ENCODE measurements at places on chromosomes 4 and X.

GRCh38 chrX:134603806-134604700, 54.2 kb downstream of the PLAC1 start:
- DNase-seq, result no peak

DNA sequence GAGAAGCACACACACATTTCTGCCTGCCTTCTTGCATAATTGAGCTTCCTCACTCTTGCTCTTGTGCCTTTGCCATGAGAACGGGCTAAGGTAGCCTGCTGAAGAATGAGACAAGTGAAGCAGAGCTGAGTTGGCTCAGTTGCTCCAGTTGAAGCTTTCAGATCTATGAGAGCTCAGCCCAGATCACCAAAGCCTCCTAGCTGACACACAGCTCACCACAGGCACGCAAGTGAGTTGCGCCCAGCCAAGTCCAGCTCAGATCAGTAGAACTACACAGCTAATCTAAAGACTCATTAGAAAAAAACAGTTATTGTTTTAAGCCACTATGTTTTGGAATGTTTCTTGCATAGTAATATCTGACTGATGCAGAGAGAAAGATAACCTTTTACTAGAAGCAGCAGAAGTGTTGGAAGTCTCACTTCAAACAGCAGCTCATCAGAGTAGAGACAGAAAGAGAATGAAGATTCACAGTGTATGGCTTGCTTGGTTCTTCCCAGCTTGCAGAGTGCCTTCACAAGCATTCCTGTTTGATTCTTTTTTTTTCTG, 362.4 kb downstream of the MID1IP1 start:
- DNase-seq, result no peak

DNA sequence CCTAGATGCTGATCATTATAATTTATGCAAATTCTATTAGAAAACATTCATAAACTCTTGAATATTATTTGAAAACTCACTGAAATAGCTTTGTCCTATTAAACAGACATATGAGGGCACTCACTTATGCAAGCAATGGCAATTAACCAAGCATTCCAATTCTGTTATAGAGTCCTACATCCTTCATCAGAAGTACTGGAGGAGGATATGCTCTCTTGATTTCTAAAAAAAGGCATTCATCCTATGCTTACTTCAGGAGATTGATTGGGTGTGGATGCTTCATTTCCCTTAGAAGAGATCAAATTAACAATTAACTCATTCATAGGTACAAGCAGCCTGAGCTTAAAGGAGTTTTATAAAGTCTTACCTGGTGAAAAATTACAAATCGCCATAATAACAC, 1317.2 kb downstream of the PCDH7 start:
- DNase-seq, result no peak

- no peak for DNase-seq
These were observed 787 bp upstream of the TMSB15A start for GRCh38 chrX:102517326-102517725.

DNA sequence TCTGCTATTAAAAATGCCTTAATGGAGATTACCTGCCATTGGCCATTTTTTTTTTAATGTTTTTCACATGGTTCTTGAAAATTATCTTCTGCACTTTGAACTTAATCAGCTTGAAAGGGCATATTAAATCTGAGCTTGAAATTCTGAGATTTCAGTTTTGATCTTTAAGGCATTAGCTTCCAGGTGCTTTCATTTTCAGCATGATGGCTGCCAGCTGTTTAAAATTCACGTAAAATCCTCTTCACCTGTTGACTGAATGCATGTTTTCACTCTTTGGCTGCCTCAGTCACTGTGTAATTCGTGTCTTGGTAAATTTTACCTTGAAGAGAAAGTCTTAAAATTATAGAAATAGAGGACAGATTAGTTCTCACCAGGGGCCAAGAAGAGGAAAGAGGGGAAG, 39.6 kb downstream of the SMAD1 start:
- no peak for DNase-seq

DNA sequence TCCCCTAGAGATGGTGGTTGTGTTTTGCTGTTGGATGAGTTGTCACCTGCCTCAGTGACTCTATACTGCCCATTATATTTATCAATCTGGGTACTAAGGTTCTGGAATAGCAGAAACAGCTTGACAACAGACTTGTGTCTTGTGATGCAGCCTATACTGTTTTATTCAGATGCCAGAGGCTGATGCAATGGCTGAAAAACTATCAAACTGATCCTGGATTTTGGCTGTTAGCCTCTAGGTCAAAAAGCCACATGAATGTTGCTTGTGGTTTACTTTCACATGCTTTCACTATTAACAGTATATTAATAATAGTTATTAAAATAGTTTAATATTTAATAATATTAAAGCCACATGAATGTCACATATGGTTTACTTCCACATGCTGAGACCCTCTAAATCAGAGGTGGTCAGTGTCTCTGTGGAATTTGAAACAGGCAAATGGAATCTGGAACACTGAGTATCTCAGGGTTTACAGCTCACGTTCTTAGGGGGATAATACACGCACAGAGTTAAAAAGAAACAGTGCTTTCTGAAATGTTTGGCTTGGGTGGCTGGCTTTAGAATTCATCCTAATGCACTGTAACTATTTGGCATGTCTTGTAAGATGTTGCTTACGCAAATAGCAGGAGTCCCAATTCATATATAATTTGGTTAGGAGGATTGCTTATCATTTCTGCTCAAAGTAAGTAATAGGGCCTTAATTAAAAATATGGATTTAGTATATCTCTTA, 82.5 kb upstream of the LCORL start:
- no peak for DNase-seq

DNA sequence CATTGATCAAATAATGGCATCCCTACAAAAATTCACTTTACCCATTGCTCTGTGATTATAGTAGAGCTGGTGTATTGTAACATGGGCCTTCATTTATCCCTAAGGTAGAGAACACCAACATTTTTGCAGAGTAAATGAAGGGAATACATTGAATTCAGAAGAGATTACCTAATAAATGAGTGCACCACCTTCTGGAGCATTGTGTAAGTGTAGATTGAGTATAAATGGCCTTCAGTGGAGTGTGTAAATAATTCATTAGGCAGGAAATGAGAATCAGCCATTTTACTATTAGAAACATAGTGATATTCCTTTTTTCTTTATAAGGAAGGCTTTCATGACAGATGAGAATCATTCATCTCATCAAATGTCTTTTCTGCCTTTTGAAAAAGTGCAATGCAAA, 155.8 kb downstream of the FAM47B start:
- DNase-seq, result no peak

DNA sequence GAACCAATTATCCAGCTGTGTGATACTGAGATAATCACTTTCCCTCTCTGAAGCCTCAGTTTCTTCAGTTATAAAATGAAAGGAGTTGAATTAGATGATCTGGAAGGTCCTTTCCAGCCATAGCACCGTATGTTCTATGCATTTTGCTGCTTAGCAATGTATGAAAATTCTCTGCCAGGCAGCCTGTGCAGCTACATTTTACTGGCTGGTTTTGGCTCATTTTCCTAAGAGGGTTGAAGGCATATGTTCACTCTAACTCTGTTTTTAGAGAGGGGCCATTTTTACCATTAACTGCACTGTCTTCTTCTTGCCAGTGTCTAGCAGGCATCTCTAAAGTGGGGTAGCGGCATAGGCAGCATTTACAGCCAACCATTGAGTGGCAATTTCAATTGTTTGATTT, 26.1 kb downstream of the TRPC5 start:
- DNase-seq, result no peak

DNA sequence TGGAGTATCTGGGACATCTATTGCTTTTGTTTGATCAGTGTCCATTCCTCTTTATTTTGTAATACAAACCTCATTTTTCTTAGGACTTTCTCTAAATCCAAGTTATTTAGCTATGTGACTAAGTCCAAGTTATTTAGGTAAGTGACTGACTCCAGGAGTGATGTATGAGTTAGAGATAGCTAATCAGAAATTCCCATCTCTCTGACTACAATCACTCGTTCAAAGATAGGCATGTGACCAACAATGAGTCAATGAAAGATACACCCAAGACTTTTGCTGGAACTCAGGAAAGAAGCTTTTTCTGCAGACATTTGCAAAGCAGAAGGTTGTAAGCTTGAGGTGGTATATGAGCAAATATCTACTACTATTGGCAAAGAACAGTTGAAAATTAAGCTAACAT, 72.5 kb upstream of the KCNIP4 start:
- DNase-seq, result no peak

GRCh38 chr4:169271692-169272007, 894 bp upstream of the SH3RF1 start:
- DNase-seq, result no peak

- DNase-seq, result no peak
These were observed 367.3 kb upstream of the CASK start for GRCh38 chrX:42290608-42291007.

DNA sequence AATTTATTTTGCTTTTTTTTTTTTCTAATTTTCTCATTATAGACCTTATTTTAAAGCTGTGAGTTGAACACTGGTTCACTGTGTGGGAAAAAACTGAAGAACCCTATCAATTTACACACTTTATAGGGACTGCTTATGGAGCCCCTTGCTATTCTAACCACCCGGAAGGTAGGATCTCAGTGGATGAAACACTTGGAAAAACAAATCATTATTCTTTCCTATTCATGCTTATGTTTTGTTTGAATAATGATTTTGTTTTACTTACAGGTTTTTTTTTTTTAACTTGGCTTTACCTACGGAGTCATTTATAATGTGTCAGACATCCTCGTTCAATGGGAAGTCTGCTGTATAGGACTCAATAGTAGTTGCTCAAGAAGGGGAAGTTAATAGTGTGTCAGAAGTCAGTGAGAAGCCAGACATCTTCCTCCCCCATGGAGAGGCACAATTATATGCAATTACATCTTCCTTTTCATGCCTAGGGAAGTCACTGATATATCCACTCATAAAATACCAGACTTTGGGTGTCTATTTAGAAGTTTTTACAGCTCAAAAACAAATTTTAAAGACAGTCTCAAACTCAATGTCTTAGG, 113.2 kb downstream of the ARSF start:
- no peak for DNase-seq

DNA sequence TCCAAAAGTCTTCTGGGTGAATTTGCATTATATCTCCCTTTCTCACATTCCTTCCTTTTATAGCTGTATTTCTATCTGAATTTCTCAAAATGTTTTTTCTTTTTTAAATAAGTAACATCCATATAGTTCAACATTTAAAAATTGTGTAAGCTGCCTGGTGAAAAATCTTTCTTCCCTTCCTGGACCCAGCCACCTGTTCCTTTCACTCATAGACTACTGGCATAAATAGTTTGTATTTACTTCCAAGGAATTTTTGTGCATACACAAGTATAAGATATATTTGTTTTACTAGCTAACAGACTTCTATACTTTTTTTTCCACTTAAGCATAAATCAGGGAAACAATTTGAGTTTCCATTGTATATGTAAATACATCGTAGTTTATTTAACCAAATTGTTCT, 35.7 kb downstream of the PACRGL start:
- DNase-seq, result no peak

DNA sequence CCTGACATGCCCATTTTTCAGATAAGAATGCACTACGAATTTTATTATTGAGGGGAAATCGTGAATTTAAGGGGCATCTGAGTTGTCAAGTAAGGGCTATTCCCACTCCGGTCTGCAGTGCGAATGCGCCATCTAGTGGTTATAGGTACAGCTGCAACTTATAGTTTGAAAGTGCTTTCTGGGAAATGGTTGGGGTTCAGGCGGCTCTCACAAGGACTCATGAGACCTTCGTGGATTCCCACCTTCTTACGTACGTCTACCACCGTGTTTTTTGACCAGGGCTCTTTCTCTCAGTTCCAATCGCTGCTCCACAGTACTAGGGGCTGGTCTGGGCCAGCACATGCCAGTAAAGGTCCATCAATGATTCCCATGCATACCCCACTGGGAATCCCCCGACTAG, 12.3 kb downstream of the MSL3 start:
- peak; percentile 0 for DNase-seq

GRCh38 chr4:82988323-82988832, 22.2 kb downstream of the LIN54 start:
- no peak for DNase-seq
